ENCODE measurements at places on chromosomes 6 and 20. TPM values are rescaled to one million over a fixed set of nuclear protein-coding genes. Genes with fewer than 3 reads are reported as not detected.

- DNase-seq, result no peak
These were observed 97.4 kb downstream of the SMPDL3A start for GRCh38 chr6:122886481-122886880.

DNA sequence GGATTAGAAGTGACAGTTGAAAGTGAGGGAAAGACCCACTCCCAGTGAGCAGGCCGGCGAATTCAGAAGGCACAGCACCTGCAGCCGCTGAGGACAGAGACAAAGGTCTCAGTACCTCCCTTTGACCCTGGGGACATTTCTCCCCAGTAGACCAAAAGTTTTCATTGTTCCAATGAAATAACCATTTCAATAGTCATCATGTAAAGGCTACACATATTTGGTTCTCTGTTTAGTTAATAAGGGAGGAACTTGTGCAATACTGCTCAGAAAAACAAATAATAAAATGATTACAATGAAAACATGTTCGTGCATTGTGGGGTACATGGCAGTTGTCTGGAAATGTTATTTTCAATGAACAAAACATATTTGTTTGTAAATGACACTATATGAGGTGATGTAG, 52.5 kb downstream of the EDN1 start:
- no peak for DNase-seq

KCNQ5 gene
- total RNA-seq, result 1.5 TPM

DNA sequence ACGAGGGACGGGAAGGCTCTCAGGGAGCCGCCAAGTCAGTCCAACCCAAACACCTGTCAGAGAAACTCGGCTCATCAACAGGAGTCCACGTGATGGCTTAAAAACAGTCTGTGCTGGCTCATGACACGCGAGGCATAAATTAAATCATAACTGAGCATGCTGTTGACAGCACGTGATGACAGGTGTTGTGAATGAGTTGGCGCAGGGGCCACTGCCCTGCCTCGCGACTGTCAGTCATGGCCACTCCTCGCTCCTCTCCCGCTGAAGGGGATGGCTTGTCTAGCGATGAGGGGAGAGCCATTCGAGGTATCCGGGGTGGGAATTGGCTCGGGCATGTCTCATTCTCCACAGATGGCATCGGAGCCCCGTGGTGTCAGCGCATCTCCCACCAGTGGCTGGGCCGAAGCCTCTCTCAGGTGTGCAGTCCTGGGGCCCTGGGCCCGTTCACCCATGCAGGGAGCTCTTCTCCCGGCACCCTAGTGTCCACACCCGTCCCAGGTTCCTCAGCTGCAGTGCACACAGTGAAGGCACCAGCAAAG, 313.3 kb downstream of the BMP7 start:
- no peak for DNase-seq

PGBD1 gene
- total RNA-seq, result 18.1 TPM

TRIM31 gene
- total RNA-seq, result not detected

RRAGD gene
- 14.7 TPM for total RNA-seq

SLC24A3 gene
- total RNA-seq, result 9.7 TPM

DNA sequence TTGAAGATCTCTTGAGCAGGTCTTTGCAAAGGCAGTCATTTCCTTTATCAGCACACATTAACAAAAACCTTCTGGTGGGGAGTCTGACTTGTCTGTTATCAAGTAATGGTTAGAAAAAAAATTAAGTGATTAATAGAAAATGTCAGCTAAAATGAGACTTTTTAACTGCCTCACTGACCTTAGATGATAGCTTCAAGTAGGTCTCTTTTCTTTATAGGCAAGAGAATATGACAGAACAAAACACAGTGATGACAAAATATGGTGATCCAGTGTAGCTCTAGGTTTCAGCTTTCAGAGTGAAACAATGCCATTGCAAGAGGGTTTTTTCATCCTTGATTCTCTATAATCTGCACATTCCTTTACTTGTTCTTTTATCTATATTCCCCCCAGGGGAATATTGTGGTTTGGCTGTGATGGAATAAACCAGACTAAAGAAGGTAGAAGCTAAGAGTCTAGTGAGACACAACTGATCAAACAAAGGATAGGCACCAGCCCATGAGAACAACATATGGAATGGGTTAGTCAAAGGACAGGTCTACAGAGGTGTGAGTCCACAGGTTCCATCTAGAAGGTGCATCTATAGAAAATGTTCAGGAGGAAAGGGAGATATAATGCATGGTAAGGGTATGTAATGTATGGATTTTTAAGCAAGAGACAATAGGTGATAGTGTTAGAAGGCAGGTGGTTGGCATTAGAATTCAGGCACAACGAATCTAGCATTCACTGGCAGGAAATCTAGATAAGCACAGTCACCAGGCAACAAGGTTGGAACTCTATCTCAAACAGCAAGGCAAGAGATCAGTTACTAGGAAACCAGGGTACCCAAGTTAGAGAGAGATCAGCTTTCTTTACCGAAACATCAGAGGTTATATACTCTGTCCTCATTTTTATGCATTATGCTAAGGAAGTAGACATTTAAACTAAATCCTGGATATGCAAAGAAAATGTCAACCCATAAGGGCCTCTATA, 228.9 kb upstream of the SMLR1 start:
- DNase-seq, result no peak

GRCh38 chr20:13432126-13432525, 206.6 kb downstream of the TASP1 start:
- no peak for DNase-seq

DNA sequence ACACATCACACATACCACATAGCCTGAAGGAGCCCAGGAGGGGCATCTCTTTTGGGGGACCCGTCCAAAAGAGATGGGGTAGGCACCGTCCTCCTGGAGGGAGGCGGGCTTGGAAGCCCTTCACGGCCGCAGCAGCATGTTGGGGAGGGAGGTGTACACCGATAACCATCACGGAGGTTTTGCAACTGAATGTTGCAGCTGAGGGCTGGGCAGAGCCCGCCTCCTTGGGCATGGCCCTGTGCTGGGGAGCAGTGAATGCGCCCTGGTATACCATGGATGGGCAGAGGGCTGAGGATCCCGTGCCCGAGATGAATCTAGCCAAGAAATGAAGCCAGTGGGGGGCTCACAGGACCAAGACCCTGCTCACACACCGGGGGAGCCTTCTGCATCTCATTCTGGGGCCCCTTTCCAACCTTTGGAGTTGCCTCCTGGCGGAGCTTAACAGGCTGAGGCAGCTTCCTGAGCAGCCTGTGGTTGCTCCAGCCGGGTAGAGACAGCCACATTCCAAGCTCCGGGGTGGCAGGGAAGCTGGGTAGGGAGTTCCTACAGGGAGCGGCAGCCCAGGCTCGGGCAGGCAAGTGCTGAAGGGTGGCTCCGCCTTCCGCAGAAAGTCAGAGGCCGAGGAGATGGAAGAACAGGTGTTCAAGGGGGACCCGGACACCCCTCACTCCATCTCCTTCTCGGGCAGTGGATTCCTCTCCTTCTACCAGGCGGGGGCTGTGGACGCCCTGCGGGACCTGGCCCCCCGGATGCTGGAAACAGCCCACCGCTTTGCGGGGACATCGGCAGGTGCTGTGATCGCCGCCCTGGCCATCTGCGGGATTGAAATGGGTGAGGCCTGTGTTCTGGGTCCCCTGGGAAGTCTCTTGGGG, at the start of gene PNPLA1:
Gene PNPLA1, plus strand, starts transcription at position 227 of the 872 bp plus-strand sequence. Its CDS starts 400 bp downstream, at position 627.
- no peak for DNase-seq

TMX4 gene
- total RNA-seq, result 33.1 TPM

DNA sequence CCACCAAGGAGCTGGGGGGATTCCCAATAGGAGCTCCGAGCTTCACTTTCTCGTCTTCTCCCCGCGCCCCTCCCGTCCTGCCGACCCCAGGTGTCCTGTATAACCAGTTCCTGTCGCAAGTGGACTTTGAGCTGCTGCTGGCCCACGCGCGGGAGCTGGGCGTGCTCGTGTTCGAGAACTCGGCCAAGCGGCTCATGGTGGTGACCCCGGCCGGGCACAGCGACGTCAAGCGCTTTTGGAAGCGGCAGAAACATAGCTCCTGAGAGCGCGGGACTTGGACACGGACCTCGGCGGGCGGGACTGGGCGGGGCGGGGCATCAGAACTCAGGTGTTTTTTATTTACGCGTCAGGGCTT, 340 bp upstream of the VARS2 start:
- peak; percentile 27 for DNase-seq

DNA sequence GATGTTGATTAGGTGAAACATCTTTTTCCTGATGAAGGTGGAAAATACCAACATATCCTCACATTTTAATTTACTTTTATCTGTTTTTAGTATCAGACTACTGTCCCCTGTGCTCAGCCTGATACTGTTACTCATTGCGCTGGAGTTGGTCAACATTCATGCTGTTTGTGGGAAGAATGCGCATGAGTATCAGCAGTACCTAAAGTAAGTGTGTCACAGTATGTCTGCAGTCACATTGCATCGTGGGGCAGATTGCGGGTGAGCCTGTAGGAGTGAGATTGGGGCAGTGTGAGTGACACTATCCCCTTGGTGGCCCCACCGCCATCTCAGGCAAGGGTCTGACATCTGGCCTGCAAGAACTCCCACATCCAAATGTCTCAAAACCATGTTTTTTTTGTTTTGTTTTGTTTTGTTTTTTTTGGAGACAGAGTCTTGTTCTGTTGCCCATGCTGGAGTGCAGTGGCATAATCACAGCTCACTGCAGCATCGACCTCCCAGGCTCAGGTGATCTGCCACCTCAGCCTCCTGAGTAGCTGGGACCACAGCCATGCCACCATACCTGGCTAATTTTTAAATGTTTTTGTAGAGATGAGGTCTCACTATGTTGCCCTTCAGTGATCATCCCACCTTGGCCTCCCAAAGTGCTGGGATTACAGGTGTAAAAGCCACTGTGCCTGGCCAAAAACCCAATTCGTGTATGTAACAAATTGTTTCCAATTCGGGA, 27.8 kb downstream of the ERMARD start:
- DNase-seq, result no peak

DNA sequence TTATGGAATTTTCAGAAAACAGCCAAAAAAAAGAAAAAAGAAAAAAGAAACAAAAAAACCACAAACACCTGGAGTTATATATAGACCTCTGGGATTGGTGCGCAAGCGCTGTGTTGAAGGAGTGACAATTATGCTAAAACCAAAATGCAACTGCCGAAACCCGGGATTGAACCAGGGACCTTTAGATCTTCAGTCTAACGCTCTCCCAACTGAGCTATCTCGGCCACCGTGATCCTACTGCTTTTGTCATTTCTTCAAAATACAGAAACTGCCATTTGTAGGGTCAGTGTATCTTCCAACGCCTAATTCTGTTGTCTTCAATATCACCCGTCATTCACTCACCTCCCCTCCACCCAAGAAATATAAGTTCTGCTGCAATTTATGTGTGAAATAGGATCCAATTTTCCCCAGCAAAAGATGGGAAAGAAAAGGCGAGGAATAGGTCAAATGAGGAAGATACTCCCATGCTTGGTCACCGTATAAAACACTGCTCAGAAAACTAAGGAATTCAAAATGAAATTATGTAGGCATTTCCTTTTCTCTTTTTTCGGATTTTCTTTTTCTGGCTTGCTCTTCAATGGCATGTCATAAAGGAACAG, 116.0 kb downstream of the TRIM27 start:
- DNase-seq, result no peak

DNA sequence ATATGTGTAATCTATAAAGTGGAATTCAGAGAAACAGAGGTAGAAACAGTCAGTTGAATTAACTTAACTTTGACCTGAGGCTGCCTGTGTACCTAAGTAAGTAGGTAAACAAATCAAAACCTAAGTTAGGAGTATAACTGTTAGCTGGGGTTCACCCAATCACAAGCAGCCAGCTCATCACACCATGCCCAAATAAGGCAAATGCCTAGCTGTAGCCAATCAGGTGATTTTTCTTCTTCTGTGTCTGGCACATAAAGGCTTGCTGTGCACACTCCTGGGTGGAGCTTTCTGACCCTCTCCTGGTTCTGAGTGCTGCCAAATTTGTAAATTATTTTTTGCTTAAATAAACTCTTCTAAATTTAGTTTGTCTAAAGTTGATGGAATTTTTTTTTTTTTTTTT, 54.7 kb upstream of the TRIM39 start:
- DNase-seq, result no peak

DNA sequence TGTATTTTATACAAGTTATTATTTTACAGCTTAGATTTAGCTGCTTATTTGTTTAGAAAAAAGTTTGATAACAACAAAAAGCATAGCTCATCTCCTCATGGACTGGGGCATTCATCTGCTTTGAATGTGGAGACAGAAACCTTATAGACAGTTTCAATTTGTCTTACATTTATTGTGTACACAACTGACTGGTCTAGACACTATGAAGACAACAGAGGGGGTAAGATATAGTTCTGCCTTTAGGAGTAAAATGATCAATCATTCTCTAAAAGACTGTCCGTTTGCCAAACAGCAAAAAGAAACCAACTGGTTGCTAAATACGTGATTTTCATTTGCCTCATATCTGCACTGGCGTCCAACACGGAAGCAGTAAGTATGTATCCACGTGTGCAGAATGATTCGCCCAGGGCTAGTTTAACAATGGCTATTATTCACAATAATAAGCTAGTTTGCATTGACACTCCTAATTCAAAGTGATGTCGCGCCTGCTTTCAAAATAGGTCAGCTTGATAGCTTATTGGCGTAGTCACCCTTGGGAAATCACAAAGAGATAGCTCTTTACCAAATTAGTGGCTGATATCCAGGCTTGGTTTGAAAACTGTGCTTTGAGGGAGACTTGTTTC, 153.6 kb downstream of the BMP2 start:
- no peak for DNase-seq

RPL7L1 gene
- total RNA-seq, result 80.2 TPM

DNA sequence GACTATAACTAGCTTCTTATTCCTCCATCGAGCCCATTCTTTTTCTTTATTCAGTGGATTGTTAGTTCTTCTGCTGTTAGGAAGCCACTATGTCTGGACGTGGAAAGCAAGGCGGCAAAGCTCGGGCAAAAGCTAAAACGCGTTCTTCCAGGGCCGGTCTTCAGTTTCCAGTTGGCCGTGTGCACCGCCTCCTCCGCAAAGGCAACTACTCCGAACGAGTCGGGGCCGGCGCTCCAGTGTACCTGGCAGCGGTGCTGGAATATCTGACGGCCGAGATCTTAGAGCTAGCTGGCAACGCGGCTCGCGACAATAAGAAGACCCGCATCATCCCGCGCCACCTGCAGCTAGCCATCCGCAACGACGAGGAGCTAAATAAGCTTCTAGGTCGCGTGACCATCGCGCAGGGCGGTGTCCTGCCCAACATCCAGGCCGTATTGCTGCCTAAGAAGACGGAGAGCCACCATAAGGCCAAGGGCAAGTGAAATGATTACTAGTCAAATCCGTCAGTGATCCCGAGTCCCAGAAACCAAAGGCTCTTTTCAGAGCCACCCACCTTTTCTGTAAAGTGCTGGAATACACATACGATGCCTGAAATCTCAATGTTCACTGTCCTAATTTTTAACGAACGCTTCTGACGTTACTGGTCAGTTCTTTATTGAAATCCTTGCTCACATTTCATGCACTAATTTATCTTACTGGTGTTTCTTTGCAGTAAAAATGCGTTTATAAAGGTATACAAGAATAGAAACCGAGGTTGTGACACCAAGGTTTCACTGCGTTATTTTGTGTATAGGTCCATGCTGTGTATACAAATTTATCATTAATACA, 129.9 kb downstream of the HFE start:
- DNase-seq, result peak; percentile 90

Measured in glutamatergic neuron (in vitro differentiated cells).